ENCODE measurements at places on chromosomes 7 and 10.

DNA sequence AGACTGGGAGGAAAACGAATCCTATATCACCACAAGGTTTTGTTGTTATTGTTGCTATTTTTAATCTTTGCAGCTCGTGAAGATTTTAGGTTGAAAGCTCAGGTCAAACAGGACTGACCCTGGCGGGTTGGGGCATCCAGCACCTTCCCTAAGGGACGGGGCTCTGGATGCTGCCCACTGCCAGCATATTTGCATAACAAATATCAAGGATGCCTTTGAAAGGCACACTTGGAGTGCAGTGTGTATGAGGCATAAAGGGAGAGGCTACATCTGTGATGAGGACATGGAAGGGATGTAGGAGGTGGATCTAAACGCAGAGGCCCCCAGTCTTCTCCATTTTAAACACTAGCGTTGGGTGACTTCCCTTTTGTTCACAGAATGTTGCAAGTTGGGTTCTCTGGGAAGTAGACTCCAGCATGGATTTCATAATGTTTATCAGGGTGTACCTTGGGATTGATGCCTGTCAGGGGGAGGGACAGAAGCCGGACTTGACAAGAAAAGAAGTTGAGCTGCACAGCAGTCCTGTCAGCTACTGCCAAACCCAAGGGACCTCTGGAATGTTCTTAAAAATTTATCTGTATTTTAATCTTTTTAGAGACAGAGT lies 181.1 kb upstream of the IMMP2L start:
- DNase-seq = no peak

DNA sequence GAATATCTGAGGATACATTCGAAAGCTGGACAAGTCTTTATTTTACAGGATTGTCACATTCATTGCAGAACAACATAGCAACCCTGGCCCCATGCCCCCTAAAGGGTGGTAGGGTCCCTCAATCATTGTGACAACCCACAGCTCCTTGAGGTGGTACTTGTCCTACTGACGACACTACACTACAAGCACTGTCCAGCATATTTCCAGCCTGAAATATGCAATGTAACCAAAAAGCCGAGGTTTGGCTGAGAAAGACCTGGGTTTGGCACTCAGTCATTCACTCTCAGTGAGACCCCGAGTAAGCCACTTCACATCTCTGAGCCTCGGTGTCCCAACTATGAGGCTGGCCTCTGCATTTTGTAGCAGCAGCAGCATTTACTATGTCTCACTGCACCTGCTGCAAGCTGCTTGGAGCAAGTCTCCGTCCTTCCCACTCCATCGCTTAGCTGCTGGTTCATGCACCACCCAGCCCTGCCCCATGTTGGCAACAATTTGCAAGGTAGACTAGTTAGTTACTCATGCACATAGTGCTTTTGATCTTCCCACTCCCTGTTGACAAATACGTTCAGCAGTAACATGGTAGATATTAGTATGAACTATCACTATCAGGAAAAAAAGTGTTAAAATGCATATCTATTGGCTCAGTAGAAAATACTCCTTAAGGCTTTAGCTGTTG lies 43.6 kb upstream of the TNPO3 start:
- DNase-seq = no peak

- peak; percentile 27 for DNase-seq
Measured at GRCh38 chr10:72088889-72089575, 681 bp upstream of the SPOCK2 start.

- DNase-seq = peak; percentile 46
Measured at GRCh38 chr10:93006435-93007039, 54.1 kb upstream of the CYP26C1 start.

DNA sequence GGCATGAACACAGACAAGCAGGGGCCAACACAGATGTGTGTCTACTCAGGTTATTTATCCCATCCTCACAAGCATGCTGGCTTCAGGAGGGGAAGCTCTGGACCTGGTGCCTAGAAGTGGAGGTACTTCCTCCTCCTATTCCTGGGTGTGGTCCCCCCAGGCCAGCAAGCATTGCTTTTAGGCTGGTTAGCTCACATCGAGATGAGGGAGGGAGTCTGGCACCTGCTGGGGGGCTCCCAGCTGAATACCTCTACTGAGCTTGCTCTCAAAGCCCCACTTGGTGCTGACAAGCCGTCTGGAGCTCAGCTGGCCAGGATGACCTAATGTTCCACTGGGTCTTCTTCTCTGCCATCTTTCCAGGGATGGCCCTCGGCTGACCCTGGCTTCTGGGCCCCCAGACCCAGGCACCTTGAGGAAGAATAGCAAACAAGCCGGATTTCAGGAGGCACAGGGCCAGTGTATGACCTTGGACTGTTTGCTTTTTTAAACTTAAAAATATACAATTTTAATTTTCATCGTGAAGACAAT lies 26.8 kb downstream of the FAM241B start:
- no peak for DNase-seq

DNA sequence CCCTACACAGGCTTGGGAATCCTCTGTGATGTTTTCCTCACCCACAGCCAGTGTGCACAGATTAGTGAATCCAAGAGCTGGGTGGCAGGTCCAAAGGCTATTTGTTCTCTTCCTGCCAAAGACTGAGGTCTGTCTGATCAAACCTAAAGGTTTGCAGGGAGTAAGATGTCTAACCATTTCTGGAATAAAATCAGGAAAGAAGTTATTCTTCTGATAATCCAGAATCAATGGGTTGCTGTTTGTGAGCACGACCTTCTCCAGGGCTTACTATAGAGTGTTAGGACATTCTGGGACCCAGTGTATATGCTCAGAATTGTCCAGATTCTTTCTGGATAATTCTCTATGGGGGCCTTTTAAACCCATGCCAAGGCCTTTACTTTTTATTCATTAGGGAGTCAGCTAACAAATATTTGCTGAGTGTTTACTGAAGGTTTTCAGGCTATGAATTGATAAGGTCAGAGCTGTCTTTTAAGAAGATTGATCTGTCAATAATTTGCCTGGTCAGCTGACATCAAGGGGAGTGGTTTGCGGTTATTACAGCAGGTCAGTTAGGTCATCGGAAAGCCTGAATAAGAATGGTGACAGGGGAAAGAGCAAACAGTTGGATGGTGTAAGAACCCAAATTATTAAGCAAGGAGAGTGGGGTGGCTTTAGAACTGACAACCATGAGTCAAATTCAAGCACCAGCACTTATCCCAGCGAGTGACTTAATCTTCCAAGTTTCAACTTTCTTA lies 7.5 kb upstream of the TECTB start:
- no peak for DNase-seq

GRCh38 chr10:34235164-34235832 lies 579.8 kb downstream of the PARD3 start:
- peak; percentile 63 for DNase-seq

- DNase-seq = no peak
Measured at GRCh38 chr7:123548406-123548805, 9.2 kb downstream of the NDUFA5 start.

DNA sequence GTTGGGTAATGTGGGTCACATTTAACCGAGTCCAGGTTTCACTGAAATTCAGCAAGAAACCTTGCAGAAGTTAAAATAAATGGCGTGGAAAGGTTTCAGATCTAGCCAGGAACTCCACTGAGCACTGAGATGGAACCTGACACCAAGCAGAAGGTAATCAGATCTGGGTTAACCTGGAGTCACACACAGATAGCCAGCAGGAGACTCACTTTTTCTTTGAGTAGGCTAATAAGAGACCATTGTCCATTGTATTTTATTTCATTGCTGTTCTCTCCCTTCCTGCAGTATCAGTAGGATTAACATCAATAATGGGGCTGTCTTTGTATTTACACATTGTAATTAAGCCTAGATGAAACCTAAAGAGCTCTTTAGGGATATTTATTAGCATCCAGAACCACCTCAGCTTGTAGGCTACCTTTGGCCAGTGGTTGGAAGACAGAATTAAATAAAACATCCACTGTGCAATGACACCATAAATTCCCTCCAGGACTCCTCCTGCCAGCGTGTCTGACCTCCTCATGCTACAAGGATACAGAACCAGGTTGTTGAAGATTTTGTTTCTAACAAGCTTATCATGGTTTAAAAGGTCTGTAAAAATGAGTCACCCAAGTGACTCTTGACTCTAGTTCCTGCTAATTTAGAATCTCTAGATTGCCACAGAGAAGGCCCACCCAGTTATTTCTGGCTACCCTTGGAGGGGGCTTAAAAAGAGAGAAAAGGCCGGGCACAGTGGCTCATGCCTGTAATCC lies 151.1 kb downstream of the SORCS1 start:
- no peak for DNase-seq

- DNase-seq = no peak
Measured at GRCh38 chr10:104334561-104334960, 3.7 kb downstream of the ITPRIP start.

GRCh38 chr7:156747718-156748117 lies 107.1 kb downstream of the RNF32 start:
- no peak for DNase-seq

DNA sequence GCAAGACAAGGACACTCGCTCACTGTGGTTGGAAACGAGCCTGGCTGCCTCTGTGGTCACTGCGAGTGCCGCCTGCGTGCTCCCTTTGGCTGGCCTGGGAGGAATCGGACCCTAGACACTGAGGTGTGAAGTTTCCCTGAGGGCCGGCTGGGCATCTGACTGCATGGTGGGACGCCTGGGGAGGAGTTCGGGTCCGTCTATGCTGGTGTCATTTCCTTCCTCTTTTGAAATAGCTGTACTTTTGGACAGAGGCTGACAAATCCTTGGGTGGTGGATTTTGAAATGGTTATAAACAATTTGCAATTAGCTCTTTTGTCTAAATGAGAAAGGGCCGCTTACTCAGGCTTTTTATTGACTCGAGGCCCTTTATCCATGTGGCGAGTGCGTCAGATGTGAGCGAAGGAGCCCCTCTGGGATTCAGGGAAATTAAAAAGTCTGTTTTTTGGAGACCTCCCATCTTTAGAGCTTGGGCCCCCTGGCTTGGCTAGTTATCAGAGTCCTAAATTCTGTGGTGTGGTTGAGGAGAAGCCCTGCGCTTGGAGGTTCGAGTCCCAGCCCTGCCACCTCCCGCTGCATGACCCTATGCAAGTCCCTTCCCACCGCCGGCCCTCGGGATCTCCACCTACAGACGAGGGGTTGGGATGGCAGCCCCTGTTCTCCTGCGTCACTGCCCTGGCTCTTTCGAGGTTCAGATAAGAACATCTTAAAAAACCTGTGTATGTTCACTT lies 147.1 kb downstream of the RGS10 start:
- peak; percentile 77 for DNase-seq

DNA sequence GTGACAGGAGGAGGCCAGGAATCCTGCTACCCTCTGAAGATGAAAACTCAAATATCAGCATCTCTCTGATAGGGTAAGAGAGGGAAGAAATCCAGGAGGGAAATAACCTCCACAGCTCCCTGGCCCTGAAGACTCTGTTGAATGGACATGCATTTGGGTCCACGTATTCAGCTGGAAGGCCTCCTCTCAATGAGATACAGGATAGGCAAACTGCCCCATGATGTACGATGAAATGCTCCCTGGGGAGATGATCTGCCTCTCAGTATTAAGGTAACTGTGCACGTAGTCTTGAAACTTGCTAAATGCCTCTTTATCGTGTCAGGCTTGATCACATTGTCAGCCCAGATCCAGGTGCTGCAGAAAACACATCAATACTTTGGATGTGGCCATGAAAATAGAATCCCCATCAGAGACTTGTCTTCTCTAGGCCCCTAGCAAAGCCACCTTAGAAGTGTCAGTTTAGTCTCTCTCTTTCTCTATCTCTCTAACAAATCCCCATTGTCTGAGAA lies 384.0 kb downstream of the KCNMA1 start:
- DNase-seq = no peak

DNA sequence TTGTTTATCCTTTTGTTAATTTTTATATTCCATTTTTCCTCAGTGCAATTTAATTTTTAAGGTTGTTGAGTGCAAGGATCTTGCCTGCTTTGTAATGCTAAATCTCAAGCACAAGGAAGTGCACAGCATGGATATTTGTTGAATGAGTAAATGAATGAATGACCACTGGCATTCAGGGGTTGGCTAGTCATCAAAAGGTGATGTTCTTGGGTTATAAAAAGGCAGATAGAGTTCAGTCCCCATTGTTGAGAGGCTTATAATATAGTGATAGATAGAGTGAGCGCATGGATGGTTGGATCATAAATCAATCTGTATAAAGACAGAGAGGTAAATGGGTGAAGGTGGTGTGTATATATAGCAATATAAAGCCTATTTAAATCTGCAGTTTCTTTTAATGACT lies 193.2 kb upstream of the KLF6 start:
- DNase-seq = no peak

- DNase-seq = no peak
Measured at GRCh38 chr10:75773813-75774782, 342.7 kb downstream of the LRMDA start.

- DNase-seq = peak; percentile 16
Measured at GRCh38 chr7:30995536-30995935, 31.8 kb downstream of the GHRHR start.

DNA sequence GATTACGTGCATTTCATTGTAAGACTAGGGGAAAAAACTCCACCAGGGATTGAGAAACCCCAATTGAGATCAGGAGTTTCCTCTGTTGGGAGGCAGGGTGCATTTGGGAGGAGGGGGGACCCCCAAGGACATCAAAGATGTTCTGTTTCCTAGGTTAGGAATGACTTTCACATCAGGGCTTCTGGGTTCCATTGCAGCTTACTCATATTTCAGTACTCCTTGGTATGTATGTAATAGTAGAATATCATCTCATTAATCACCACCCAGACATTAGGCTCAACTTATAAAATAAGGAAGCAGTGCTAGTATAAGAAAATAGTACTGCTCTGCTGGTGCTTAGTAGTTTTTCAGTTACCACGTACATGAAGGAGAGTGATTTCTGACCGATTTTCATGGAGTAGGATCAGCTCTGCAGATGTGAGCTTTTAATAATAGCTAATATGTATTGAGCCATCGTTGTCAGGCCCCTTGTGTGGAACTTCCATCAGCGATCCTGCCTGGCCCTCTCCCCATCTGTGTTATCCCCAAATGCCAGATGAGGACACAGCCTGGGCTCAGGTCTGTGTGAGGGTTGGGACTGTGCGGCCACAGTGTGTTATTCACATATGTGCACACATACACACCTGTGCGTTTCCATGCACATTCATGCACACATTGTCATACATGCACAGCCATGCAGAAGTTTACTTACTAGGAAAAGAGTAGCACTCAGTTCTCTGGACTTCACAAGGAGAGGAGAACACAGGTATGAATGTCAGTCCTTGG lies 23.5 kb downstream of the UPP1 start:
- no peak for DNase-seq

- DNase-seq = peak; percentile 64
Measured at GRCh38 chr10:6009150-6009549, 31.8 kb upstream of the IL15RA start.

All from fibroblast of gingiva (primary cell).